Upper lobe of right lung (tissue), 1 donor: ENCODE measurements at places on chromosomes 6 and 20. TPM values are rescaled to one million over a fixed set of nuclear protein-coding genes. Genes with fewer than 3 reads are reported as not detected.

GRCh38 chr6:92979281-92979680 lies 440.1 kb downstream of the EPHA7 start:
- H3K4me3 ChIP-seq, result no peak overlapping the region
- DNase-seq, result no peak
- no peaks in the 10 kb centered on the region for H3K4me1 ChIP-seq
- H3K27ac ChIP-seq, result no peak overlapping the region

DNA sequence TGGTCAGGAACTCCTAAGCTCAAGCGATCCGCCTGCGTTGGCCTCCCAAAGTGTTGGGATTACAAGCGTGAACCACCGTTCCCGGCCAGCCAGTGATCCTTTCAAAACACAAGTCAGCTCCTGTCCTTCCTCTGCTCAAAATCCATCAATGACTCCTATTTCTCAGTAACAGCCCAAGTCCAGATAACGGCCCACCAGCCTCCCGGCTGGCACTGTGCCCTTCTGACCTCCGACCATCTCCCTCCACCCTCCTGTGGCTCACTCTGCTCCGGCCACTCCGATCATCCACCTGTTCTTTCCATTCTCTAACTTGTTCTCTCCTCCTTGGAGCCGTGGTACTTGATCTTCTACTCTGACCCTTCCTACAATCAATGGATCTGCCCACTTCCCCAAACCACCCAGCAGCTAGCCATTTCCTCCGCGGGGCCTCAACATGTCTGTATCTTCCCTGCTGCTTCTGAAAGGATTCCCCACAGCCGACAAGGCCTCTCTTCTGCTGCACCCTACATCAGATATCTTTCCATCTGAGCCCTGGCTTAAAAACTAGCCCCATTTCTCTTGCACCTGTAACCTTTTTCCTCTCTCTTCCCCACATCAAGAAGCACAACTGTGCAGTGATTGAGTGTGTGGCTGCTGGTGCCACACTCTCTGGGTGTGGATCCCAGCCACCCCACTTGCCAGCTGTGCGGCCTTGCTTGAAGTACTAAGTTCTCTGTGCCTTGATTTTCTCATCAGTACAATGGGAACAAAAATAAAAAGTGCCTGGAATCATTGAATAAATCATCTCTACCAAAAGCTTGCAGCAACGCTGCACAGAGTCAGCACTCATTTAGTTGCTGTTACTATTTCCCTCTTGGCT lies 6.1 kb upstream of the ZMYND8 start:
- no peak for DNase-seq
- H3K27ac ChIP-seq, result peak overlapping the region; percentile 98
- H3K27me3 ChIP-seq, result no peaks in the 10 kb centered on the region
- H3K4me3 ChIP-seq, result no peak overlapping the region

DNA sequence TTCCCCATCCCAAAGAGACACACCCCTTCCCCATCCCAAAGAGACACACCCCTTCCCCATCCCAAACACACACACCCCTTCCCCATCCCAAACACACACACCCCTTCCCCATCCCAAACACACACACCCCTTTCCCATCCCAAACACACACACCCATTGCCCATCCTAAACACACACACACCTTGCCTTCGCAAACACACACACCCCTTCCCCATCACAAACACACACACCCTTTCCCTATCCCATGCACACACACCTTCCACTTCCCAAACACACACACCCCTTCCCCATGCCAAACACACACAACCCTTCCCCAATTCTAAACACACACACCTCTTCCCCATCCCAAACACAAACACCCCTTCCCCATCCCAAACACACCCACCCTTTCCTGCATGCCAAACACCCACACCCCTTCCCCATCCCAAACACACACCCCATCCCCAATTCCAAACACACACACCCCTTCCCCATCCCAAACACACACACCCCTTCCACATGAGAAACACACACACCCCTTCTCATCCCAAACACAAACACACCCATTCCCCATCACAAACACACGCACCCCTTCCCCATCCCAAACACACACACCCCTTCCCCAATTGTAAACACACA lies 315.3 kb downstream of the KIF16B start:
- H3K27ac ChIP-seq, result no peak overlapping the region
- peaks cover 4% of the 10 kb centered on the region for H3K4me1 ChIP-seq

- H3K27ac ChIP-seq, result no peak overlapping the region
- no peak overlapping the region for H3K4me3 ChIP-seq
- no peaks in the 10 kb centered on the region for H3K36me3 ChIP-seq
- no peak for DNase-seq
- H3K4me1 ChIP-seq, result peaks cover 11% of the 10 kb centered on the region
- peaks cover 94% of the 10 kb centered on the region for H3K27me3 ChIP-seq
Observed at GRCh38 chr6:1616701-1617463, 7.2 kb downstream of the FOXC1 start.

CNR1 gene
- total RNA-seq, result 21.6 TPM

MTRF1L gene
- total RNA-seq, result 17.9 TPM

SYCP2L gene
- total RNA-seq, result 0.58 TPM
